Neural crest cell (in vitro differentiated cells): ENCODE measurements at places on chromosomes 12 and 14.
A peak's percentile ranks its signal among the peaks of the same experiment; 100 is the strongest.

DNA sequence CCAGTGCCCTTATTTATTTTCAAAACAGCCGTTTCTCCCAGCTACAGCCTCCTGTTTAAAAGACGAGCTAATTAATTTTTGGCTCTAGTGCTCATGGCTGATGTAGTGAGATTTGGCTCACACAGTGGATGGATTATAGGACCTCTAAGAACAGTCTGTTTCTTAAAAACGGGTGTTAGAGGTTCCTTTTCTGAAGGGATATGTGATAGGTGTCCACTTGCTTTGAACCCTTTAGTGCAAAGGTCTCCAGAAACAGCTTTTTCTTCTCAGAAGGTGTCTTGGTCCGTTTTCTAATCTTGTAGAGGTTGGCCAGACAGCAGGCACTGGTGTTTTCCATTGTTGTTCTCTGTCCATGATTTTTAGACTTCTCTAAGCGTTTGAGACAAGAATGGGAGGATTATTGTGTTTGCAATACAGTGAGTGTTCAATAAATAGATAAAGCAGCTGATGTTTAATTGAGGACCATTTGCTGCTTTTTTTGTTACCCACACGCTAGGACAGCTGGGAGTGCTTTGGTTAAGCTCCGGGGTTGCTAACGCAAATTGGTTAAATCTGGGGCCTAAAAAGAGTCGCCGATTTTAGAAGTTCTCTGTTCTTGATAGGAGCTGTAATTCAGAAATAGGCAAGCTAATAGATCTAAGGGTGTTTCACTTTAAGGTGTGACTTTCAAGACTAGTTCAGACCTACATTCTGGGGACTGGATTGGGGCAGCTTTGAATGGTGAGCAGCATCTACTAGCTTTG is 1.0 kb downstream of the BORCS5 start:
- DNase-seq, result no peak

- no peak for DNase-seq
Observed at GRCh38 chr14:34065690-34066391, 115.0 kb upstream of the EGLN3 start.

DNA sequence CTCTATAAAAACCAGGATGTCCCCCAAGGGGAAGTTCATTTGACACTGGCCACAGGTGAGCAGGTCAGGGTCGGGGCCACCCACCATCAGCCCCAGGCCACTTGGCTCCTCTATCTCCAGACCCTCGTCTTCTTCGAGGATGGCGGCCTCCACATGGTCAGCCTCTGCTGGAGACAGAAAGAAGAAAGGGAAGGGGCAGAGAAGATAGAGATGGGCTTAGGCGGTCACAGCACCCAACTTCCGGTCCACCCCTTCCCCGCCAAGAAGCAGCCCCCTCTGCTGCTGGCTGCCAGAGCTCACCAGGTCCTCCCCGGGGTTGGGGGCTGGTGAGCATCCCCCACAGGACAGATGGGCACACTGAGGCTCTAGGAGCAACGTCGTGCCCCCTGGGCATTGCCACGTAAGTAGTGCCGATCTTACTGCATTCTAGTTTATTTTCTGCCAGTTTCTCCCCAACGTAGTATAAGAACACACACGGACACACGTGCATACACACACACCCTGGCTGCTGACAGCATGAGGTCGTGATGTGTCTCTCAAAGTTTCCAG is 14.2 kb downstream of the BCL11B start:
- no peak for DNase-seq

GRCh38 chr12:14326699-14327098 is 38.8 kb upstream of the ATF7IP start:
- DNase-seq, result no peak

DNA sequence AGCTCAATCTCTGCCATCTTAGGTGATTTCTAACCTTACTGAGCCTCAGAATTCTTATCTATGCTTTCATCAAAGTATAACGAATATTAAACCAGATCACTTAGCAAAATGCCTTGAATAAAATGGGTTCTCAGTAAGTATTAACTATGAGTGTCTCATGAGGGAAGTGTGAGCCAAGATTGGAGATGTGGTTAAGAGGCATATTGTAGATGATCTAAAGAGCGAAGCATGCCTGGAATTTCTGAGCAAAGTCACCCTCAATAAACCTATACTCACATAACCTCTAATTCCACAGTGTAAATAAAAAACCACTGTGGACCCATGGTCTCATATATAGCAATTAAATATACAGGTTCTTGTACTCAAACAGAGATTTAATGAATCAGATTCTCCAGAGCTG is 193.1 kb upstream of the FSCB start:
- no peak for DNase-seq

DNA sequence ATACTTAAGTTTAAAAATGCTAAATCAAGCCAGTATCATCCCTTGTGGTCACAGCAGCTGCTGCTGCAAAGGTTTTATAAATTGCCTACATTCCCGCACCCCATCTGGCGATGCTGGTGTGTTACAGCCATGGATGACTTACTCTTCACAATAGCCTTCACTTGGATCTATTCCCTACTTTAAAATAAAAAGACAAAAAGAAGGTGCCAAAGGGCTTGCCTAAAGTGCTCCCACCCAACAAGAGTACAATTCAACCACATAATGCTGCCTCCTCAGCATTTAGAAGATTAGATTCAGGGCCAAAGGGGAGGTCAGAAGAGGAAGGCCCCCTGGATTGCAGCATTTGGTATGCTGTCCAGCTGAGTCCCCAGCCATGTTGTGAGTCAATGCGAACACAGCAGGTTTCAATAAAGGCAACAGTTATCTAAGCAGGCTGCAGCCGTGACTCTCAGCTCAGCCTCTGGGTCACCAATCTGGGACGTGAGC is 176.1 kb downstream of the DAD1 start:
- DNase-seq, result peak; percentile 4

DNA sequence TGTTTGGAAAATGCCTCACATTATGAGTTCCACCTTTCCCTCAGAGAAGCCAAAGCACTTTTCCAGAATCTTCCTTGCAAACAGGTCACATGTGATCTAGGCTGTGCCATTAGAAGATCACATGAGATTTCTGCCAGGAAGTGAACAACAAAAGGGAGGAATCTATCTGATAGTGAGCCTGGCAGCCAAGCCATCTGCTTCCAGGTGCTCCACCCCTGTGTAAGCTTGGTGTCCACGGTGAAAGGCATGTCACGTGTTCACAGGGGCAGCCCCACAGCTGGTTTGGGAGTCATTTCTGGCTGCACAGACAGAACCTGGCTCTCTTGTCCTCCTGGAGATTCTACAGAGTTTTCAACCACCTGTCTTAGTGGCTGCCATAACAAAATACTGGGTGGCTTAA is 3.5 kb upstream of the KSR2 start:
- DNase-seq, result no peak

DNA sequence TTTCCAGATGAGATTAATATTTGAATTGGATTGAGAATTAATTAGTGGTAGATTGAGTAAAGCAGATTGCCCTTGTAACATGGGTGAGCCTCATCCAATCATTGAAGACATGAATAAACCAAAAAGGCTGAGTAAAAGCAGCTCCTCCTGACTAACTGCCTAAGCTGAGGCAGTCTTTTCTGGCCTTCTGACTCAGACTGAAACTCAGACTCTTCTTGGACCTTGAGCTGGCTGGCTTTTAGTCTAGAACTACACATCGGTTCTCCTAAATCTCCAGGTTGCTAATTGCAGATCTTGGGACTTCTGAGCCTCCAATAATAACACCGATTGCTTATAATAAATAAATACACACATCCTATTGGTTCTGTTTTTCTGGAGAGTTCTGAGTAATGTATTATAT is 24.0 kb downstream of the FKBP11 start:
- no peak for DNase-seq

GRCh38 chr12:26878661-26879119 is 45.7 kb upstream of the ITPR2 start:
- DNase-seq, result no peak

DNA sequence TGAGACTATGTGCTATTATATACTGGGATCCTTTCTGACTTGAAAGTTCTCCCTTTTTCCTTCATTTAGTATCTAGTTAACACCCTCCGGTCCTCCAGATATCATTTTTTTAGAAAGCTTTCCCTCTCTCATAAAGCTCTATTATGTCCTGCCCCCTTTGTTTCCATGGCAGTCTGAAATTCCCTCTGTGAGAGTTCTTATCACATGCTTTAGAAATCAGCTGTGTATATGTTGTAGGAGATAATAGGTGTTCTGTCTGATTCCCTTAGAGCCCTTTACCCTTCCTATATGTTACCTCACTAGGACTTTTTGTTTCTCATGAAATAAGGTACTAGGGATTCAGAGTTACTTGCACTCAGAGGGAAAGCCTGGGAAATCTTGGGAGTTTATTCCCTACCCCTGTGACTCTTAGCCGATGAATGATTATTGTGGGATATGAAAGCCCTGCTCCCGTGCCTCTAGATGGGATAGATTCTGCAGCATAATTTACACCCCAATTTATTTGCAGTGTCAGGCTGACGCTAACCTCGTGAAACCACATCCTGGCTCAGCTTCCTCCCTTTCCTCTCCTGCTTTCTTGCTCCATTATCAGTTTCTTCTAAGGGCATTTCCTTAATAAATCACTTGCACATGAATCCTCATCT is 448.4 kb downstream of the MDGA2 start:
- no peak for DNase-seq

DNA sequence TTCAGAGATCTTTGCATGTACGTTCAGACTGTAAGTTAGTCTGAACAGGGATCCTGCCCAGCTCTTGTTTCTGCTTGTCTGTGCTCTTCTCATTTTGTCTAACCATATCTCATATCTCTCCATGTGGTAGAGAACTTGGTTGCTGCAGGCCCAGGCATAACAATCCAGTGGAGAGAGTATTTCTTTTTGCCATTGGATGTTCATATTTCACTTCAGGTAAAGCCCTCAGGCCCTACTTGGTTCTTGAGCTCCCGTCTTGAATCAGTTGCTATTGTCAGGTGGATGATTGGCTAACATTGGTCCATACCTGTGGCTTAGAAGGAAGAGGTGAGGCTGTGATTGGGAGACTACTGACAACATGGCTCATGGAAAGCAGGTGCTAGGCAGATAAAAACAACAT is 357.7 kb upstream of the FLRT2 start:
- no peak for DNase-seq

DNA sequence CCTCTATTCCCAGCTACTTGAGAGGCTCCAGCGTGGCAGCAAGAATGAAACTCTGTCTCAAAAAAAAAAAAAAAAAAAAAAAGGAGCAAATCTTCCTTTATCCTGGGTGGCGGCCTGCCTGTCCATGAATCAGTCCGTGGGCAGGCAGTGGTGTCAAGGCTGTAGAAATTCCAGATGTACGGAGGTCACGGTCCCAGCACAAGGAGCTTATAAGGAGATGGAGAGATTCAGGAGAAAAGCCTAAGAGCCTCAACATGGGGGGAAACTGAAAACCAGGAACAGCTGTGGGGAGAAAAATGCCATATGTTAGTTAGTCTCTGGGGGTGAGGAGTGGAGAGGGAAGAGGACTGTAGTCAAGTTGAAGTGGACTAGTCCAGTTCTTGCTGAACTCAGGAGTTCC is 130.5 kb upstream of the CRY1 start:
- DNase-seq, result no peak

- no peak for DNase-seq
Observed at GRCh38 chr12:13680916-13681315, 300.5 kb downstream of the GRIN2B start.

GRCh38 chr12:11556682-11557081 is 92.8 kb upstream of the ETV6 start:
- no peak for DNase-seq

GRCh38 chr12:127711108-127711507 is 555.9 kb upstream of the TMEM132C start:
- peak; percentile 17 for DNase-seq

DNA sequence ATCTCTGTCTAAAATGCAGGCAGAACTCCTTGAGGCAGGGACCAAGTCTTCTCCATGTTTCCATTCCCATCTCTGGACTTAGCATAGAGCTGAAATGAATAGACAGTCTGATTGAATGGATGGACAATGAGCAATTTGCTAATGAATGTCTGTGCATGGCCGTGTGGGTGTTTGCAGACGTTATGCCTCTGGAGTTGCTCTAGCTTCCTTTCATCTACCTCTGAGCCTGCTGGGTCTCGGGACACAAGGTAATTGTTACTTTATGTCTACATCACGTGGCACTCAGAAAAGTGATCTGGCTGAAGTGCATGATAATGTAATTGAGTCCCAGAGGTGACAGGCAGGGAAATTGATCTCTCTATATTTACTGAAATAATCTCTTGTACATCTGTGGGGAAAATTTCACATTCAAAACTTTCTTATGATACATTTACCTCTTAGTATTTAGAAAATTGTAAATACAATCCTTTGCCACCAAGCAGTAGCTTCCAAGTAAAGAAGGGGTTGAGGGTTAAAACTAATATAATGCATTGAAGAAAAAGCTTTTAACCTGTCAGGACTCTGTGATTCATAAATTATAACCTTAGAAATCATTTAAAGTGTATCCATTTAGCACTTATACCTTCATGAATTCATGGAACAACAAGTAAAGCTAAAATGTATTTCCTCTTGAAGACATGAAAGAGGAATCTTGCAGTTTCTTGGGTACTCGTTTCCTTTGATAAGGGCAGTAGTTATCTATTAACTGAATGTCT is 424.1 kb downstream of the APAF1 start:
- DNase-seq, result no peak

DNA sequence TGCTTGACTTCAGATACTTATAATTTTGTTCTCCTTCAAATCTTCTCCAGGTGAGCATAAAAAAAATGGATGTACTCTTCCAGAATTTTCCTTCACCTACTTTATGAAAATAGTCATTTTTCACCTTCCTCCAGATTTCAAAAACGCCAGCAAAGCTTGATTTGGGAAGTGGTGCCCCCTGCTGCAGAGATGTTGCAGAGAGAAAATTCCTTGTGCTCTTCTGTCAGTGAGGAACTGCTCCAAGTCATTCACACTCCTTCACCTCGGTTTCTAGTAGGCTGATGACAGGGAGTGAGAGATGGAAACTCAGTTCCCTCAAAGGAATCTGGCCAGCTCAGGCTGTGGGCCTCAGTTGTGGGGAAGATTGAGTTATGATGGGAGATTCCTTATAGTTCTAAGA is 24.2 kb upstream of the RNASE3 start:
- no peak for DNase-seq

DNA sequence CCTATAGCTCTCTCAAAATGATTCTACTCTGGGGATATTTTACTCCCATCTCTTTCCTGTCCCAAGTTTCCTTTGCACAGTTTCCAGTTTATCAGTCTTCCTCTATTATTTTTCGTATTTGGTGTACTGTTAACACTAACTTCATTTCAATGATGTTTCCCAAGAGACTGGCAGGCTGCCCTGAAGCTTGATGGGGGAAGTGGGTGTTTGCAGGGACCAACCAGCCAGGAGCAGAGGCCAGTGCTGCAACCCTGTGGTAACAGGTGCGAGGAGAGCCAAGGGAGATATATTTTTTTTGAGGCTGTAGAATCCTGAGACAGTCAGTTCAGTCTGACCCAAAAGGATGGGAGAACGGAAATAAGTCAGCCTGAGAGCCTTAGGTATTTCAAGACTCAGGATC is 11.8 kb upstream of the CEBPE start:
- no peak for DNase-seq

GRCh38 chr12:57124261-57124877 is 3.9 kb upstream of the LRP1 start:
- peak; percentile 84 for DNase-seq

GRCh38 chr14:33940561-33941011 is 10.3 kb downstream of the EGLN3 start:
- no peak for DNase-seq
